COLO829 (cell line): ENCODE measurements at places on chromosomes 6 and 20.

DNA sequence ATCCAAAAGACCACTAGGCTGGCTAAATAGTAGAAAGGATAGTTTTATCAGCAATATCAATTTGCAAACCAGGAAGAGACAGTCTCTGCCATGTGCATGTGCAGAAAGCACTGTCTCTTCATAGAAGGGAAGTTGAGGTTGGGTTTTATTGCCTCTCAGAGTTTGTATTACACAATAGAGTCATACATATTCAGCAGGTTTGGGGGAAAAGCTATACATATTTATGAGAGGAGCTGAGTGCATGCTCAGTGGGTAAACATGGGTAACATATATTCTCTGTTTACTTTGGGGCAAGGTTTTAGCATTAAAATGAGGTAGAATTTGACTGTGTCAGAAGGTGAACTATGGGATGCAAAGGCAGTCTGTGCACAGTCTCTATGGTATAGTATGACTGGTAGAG is 14.9 kb downstream of the TMEM170B start:
- DNase-seq: no peak

- DNase-seq: no peak
Measured at GRCh38 chr6:3696525-3697088, 54.9 kb downstream of the PXDC1 start.

DNA sequence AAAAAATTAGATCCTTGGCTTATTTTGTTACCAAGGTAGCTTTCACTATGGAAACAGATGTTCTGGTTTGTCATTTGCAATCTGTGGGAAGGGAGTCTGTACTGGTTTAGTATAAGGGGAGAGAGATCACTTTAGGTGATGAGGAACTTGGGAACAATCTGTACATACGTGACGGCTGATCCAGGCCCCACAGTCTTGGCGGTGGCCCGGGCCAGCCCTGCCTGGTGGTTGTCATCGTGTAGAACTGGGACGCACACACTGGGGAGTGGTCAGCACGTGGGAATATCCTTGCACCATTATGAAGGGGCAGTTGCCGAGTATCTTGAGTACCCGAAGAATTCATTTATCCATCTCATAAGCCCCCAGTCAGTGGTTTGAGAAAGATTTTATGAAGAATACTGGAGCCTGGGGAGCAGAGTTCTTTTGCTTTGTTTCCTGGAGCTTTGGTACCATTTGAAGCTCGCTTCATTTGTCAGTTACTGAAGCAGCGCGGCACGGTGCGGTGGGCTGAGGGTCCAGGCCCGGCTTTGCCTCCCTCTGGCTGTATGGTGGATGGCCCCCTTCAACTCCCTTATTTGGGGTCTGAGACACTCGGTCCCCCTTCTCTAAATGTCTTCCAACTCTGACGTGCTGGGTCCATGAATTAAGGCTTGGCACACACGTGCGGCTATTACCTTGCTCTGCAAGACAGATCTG is 22.8 kb upstream of the CLDN20 start:
- DNase-seq: no peak

GRCh38 chr6:151179321-151179720 is 60.4 kb upstream of the AKAP12 start:
- no peak for DNase-seq

DNA sequence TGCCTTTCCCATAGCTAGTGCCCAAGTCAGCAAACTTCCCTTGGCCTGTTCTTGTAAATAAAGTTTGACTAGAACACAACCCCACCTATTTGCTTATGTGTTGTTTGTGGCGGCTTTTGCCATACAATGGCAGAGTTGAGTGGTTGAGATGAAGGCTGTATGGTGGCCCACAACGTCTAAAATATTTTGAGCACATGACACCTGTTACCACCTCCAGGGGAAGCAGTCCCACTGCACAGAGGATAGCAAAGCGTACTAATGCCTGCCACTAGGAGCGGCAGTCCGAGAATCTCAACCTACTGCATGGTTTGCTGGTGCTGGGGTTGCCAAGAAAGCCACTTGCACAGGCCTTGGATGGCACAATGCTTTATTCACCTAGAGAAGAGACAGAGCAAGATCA is 58.6 kb downstream of the TGM2 start:
- DNase-seq: no peak

GRCh38 chr6:135606392-135606791 is 108.9 kb upstream of the AHI1 start:
- DNase-seq: no peak

DNA sequence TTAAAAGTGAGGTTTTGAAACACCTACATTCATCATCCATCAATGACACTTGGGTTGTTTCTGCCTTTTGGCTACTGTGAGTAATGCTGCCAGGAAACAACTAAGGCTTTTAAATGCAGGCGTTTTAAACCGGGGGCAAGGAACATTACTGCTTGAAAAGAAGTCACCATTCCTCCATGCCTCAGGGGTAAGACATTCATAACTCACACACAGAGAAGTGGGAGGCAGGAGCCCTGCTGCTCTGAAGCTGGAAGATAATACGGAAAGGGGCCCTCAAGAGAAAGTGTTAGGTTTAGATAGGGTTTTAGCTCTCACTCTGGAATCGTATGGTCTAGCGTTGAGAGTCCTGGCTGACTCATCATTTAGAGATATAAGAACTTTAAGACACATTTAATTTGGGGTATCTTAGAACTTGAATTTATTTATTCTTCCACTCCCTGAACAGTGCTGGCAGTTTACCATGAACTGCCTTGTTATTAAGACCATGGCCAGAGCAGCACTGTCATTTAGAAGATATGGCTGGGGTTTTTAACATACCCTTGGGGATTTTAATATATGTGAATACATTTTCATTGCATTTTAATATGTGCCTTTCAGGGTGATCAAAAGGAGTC is 1.8 kb downstream of the TUBB1 start:
- peak; percentile 77 for DNase-seq
